ENCODE measurements at places on chromosomes 11 and 22.

DNA sequence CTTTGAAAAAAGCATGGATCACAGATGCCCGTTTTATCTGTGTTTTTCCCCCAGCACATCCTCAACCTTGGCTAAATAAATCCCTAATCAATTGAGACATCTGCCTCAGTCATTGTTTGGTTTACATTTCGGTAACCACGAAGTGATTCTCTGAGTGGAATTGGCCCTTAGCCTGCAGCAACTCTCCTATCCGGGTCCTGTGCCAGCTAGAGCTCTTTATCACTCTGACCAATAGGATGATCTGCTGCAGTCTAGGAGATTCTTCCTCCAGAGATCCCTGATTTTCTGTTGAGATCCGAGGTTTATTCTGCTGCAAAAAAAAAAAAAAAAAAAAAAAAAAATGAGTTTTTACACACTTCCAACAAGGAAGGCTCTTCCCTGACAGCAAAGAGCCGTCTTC is 137.3 kb downstream of the KCNA4 start:
- no peak for DNase-seq

GRCh38 chr11:73267906-73268540 is 4.1 kb upstream of the P2RY6 start:
- DNase-seq, result no peak

DNA sequence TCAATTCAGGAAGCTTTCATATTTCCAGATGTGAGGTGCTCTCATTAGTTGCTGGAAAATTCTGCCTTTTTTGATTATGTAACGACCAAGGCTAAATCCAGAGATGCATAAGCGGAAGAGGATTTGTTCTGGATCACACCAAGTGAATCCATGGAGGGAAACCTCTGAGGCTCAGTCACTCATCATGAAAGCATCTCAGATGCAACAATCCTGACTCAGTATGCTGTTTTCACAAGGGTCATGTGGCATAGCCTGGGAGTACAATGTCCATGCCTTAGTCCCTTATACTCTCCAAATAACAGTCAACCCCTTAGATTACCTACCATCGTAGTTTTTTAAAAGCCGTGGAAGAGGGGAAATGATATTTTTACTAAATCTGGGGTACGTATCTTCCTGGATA is 445.6 kb downstream of the NTM start:
- DNase-seq, result no peak

DNA sequence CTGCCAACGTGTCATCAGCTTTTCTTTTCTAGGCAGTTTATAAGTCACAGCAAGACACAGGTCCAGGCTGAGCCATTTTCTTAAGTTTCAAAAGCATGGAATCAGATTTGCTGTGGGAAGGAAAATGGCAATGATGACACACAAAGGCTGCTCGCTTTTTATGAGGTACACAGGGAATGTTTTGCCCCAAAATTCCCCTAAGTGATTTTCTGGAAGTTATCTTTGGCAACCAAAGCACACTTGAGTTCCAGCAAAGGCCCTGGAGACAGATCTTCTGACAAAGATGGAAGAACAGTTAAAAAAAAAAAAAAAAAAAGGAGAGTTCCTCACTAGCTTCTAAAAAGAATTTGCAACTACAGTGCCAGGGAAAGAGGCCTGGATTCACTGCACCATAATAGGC is 260.8 kb downstream of the LARGE1 start:
- no peak for DNase-seq

GRCh38 chr11:17831883-17832282 is 97.3 kb downstream of the KCNC1 start:
- DNase-seq, result no peak

DNA sequence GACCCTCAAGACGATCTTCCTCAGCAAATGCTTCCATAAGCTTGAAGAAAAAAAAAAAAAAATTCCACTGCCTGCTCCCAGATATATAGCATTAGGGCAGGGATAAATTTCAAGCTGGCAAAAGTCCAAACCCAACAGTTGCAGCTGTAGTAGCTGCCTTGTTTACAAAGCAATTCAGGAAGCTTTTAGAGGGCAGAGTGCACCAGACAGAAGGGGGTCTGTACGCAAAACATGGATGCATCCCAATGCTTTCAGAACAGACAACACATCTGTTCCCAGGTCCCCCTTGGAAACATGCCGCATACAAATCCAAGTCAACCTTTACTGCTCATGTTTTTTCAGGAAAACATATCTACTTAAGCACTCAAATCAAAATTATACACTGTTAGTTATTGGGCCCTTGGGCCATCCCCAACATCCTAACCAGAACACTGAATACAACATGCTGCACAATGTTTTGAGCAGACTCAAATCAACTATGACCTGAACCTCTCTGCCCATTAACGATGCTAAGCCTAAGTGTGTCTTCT is 94.5 kb downstream of the CADM1 start:
- no peak for DNase-seq

- DNase-seq, result no peak
Observed at GRCh38 chr11:17538054-17538453, 6.2 kb downstream of the USH1C start.

DNA sequence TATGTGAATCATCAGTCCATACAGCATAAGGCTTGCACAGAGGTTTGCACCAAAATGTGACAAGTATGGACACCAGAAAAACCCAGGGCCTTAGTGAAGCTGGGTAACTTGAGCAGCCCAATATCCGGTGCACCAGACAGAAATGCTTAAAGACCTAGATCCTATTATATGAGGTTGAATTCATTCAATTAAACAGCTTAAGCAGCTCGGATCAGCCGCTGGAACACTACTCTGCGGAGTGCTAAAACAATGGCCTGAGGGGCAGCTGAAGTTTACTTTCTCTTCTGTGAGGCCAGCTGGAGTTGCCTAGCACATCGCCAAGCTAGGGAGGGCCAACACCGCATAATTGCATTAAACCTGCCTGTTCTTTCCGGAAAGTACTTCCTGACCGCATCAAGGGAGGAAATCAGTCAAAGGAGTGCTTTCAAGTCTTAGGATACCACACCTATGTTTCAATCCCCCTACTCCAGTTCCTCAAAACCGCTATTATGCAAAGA is 17.0 kb upstream of the FAM181B start:
- no peak for DNase-seq

DNA sequence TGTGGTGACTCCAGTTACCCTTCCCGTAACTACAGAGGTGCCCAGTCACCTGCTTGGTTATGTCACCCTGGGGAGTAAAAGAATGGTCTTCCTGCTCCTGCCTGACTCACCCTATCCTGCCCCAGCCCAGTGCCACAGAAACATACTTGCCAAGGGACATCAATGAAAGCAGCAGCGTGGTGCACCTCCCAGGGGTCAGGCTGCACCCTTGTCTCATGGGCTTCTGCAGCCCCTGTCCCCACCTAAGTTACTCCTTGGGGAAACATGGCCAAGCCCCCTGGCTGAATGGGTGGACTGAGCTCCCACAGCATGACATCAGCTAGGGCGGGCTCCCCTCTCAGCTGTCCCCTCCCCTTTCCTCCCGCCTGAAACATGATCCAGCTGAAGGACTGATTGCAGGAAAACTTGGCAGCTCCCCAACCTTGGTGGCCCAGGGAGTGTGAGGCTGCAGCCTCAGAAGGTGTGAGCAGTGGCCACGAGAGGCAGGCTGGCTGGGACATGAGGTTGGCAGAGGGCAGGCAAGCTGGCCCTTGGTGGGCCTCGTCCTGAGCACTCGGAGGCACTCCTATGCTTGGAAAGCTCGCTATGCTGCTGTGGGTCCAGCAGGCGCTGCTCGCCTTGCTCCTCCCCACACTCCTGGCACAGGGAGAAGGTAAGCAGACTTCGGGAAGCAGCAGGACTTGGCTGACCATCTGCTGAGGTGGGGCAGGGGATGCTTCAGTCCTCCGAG is at the start of gene HTR3A:
HTR3A (plus strand) TSS at position 368 of the 730 bp plus-strand sequence; CDS start at position 586, 218 bp downstream.
- DNase-seq, result no peak

DNA sequence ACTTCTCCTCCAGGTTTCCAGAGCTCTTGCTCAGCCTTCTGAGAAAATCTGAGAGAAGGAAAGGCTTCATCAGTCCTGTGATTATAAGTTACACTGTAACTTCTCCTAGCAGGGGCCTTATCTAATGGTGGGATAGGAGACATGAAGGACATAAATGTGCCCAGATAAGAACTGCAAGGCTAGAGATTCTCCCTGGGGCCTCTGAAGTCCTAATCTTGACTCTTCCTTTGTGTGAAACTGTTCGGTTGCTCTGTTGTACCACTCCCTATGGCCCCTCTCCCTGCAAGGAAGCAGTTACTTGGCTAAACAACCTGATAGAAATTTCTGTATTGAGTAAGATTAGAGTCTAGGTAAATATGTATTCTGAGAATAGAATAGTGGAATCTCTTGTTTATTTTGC is 780.9 kb downstream of the ETS1 start:
- no peak for DNase-seq

- DNase-seq, result no peak
Observed at GRCh38 chr11:93537767-93538261, 5.4 kb downstream of the SMCO4 start.

DNA sequence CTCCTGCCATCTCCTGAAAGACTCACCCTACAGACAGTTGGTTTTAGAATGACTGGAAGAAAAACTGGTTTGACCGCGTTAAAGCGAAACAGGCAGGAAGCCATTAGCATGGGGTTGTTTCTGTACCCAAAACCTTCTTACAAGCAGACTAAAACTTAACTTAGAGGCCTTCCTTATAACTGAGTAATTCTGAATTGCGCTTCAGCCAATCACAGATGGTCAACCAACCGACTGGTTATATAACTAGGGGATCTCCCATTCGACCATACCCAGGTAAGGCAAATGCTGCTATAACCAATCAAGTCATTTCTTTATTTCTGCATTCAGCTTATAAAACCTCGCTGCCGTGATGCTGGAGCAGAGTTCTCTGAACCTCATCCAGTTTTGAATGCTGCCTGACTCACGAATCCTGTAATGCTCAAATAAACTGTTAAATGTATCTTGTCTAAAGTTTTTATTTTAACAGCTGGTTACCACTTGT is 87.8 kb upstream of the DRD2 start:
- no peak for DNase-seq

GRCh38 chr11:25566298-25567200 is 765.4 kb upstream of the ANO3 start:
- no peak for DNase-seq

GRCh38 chr11:81892770-81893635 is 840.7 kb downstream of the FAM181B start:
- DNase-seq, result no peak

DNA sequence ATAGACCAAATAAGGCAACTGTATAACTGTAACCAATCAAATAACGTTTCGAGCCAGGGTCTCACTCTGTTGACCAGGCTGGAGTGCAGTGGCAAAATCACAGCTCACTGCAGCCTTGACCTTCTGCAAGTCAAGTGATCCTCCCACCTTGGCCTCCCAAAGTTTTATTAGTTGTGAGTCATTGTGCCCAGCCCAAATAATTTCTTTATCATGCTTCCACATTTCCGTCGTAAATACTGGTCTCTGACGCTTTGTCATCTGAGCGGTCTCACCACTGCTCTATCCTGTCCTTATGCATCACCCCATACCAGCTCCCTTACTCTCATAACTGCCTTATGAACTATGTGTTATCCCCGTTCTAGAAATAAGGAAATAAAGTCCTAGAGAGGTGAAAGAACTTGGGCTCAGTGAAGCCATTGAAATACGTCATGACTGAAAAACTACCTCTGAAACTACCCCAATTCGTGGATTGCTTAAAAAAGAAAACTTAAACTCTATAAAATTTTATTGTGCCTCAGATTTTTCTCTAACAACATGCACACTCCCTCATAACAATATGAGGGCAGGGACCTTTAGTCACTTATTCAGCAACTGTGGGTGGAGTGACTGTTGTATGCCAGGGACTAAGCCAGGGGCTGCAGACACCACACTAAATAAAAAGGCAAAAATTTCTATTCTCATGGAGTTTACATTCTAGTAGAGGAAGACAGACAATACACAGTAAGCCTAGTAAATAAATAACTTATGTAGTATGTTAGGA is 15.8 kb upstream of the RTN4RL2 start:
- no peak for DNase-seq

GRCh38 chr11:116421529-116422185 is 351.1 kb downstream of the BUD13 start:
- no peak for DNase-seq

- DNase-seq, result no peak
Observed at GRCh38 chr11:80261776-80262175, 820.9 kb upstream of the TENM4 start.

GRCh38 chr11:101759771-101760450 is 154.9 kb upstream of the CEP126 start:
- no peak for DNase-seq

DNA sequence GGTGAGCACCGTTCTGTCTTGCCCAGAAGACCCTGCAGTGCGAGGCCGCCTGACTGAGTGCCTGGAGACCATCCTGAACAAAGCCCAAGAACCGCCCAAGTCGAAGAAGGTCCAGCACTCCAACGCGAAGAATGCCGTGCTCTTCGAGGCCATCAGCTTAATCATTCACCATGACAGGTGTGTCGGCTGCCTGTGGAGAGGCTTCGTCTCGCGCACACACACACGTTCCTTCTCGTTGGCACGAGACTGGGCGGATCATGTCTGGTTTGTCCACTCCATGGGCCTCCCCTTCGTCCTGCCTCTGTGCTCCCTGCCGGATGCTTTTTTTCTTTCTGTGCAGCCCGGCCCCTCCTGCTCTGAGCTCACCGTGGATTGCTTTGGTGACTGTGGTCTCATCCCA is 51.1 kb downstream of the MUC6 start:
- no peak for DNase-seq

- DNase-seq, result no peak
Observed at GRCh38 chr22:35611891-35612576, 5.1 kb downstream of the MB start.

GRCh38 chr11:33701302-33702230 is 940 bp upstream of the C11orf91 start:
- no peak for DNase-seq

DNA sequence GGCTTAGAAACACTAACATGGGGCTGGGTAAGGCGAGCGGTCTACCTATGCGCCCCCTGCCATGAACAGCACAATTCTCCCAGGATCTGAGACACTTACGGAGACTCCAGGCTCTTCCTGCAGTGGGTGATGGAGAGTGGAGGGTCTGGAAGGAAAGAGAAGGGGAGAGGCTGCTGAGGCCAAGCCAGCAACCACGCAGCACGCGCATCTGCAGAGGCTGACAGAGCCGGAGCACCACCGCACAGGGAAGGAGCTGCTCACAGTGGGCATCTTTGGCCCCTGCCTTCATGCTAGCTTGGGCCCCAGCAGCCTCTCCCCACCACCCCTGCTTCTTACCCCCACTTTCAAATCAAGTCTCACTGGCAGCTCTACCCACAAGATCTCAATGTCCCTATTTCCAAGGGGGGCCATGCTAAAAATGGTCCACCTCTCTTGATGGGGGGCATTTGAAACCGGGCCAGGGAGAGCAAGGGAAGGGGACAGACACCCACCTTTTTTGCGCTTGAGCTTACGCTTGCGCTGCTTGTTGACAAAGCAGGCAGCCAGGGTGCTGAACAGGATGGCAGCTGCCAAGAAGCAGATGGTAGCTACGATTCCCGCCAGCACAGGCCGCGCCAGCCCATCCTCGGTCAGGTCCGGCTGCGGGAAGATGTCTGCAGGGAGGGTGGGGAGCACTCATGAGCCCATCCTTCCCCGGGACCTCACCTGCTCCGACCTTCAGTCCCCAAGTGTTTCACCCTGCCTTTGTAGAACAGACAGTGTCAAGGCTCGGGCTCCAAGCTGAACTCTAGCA is 34.5 kb downstream of the IGSF9B start:
- no peak for DNase-seq

All from stimulated activated CD4-positive, alpha-beta T cell treated with anti-CD3 and anti-CD28 coated beads, TNF-alpha, amount 100 ng/mL, for 1 hour (primary cell).